ENCODE measurements at places on chromosomes 2 and 18.

- no peak for DNase-seq
These were observed 98.7 kb downstream of the CLIP4 start for GRCh38 chr2:29213888-29214291.

- DNase-seq: no peak
These were observed 882.9 kb upstream of the ZEB2 start for GRCh38 chr2:145402706-145403277.

GRCh38 chr2:97858442-97858841 lies 137.3 kb downstream of the TMEM131 start:
- peak; percentile 24 for DNase-seq

DNA sequence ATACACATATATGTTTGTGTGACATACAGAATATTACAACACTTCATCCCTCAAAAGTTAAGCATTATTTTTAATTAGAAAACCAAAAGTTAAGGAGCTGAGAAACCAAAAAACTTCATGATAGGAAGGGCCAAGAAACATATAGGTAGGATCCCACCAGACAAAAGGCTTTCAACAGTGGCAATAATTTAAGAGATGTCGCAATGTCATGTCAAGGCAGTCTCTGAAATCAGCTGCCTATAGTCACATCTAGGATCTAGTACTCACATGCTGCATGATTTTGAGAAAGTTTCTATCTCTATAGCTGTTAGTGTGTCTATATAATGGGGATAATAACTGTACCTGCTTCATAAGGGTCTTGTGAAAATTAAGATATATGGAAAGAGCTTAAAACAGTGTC lies 72.7 kb downstream of the SPIRE1 start:
- DNase-seq: no peak

- DNase-seq: no peak
These were observed 66.3 kb downstream of the MYCN start for GRCh38 chr2:16006537-16007166.

- no peak for DNase-seq
These were observed 84.8 kb upstream of the POMC start for GRCh38 chr2:25253153-25253626.

- DNase-seq: no peak
These were observed 154.4 kb upstream of the SERTAD2 start for GRCh38 chr2:64808092-64808491.

- no peak for DNase-seq
These were observed 510.9 kb downstream of the PARD3B start for GRCh38 chr2:205056151-205056561.

GRCh38 chr2:121489284-121489683 lies 41.4 kb upstream of the RNU4ATAC start:
- no peak for DNase-seq

DNA sequence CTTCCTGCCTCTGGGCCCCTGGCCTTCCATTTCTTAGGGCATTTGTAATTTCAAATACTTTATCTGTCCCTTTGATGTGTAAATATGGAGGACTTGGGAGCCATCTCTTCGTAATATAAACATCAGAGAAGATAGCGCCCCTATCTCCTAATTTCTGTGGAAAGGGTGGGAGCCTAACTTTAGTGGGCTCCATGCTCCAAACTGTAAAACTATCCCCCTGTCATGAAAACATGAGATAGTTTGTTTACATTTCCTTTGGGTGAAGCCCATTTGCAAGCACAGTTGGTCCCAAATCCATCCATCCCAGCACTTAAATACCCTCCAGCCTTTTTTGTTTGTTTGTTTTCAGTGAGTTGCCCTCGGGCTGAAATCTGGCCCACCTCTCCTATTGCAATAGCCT lies 782.6 kb upstream of the FSHR start:
- DNase-seq: peak; percentile 70

GRCh38 chr18:10518595-10519255 lies 7.1 kb upstream of the NAPG start:
- no peak for DNase-seq

GRCh38 chr2:107585851-107586250 lies 240.8 kb upstream of the RGPD4 start:
- no peak for DNase-seq

DNA sequence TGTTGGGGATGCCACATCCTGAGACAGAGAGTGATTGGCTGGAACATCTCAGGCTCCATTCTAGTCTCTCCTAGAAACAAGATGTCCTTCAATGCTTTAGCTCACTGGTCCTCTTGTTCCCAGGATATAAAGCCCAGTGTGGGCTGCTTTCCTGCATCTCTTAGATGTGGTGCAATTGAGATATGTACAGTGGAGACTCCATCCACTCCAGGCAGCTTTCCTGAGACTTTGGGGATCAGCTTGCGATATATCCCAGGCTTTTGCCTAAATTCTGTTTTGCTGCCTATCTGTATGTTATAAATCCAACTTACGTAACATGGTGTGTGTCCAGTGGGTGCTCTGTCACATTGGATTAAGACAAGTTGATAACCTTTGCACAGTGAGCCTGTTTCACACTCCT lies 264.9 kb downstream of the SUCLG1 start:
- no peak for DNase-seq

DNA sequence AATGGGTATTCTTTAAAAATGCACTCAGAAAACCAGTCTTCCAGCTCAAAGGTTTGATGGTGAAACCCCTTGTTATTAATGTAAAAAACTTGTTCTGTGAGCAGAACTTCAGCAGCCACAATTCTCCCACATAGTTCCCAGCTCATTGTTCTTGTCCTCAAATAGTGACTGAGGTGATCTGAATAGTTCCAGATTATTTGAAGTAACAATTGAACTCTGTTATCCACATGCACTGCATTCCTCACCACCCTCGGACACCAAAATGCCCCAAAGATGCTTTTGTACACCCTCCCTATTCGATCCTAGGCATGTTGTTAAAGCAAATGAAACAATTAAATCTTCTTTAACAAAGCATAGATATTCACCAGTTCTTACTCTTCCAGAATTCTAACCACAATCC lies 2186.8 kb upstream of the CELF4 start:
- no peak for DNase-seq

DNA sequence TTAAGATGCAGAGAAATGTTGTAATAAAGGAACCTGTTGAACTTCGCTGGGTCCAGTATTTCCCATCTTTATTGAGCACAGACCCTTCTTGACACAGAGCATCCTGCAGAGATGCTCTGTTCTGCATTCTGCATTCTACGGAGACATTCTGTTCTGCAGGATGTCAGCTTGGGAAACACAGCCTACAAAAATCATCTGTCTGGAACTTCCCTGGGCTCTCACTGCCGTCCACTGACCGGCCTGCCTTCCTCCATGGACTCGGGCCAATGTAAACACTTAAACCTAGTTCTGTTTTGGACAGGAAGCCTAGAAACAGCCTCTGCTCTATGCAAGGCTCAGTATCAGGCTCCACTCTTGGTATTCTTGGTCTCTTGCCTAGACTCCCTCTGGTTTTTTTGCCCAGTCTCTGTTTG lies 90.0 kb upstream of the PPP1CB start:
- no peak for DNase-seq

GRCh38 chr18:379681-380330 lies 112.0 kb upstream of the THOC1 start:
- DNase-seq: no peak

DNA sequence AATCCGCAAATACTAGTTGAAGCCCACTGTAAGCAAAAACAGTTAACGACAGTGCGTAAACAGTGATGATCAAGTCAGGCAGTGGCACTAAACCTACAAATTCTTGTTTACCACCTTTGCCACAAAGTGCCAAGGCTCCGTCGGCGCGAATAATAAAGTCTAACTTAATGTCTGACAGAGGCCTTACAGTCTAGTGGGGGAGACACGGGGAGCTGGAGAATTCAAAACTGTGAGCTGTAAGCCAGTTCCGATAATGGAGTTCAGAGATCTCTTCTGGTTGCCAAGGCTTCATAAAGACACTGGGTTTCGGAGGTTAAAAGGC lies 284 bp upstream of the EXOC6B start:
- no peak for DNase-seq

DNA sequence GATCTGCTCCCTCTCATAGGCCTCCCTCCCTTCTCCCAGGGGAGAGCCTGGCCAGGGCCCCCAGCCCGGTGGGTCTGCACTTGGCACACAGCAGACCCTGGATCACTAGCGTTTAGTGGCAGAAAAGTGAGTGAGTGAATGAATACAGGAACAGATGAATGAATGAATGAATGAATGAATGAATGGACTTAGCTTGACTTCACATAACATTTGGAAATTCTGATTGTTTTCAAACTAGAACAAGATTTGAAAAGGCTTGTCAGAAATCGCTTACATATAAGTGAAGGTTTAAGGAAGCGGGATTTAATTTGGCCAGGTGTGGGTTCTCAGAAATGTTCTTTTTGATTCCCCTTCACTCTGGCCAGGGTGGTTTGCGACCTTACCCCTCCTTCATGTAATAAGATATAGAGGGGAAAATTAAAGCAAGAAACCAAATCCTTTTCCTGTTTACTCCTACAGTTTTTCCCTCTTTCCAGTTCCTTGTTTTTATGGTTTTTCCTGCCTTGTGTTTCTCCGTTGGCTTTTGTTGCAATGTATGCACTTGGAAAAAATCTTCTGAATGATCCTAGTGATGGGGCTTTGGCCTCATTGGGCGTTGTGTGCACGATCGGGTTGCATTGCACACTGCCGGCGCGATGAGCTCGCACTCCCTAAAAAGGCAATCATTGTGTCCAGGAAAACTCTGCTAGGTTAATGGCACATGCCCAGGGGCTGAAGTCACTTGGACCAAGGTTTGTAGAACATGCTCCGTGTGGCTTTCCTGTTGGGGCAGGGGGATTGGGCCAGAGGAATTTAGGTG lies 16.4 kb downstream of the LRRFIP1 start:
- no peak for DNase-seq

- no peak for DNase-seq
These were observed 65.6 kb downstream of the WDR7 start for GRCh38 chr18:56716692-56717146.

GRCh38 chr2:43300781-43301583 lies 74.6 kb upstream of the ZFP36L2 start:
- no peak for DNase-seq

DNA sequence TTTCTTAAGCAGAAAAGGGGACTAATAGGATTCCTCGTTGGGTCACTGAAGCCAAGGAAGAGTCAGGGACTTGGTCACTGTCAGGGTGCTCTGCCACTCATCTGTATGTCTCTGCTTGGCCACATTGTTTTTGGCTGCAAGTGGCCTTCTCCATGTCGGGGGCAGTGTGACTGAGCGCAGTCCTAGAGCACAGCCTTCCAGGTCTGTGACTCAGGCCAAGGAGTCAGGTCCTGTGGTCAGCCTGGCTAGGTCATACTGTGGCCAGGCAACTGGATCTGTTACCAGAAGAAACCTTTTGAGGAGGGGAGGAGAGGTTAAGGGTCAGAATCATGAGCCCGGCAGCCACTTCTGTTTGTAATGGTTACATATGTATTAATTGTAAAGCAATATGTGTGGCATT lies 61.3 kb downstream of the GALNT1 start:
- DNase-seq: no peak

GRCh38 chr2:85409845-85410583 lies at the start of gene CAPG:
Gene CAPG (minus strand): TSS chr2:85410366. CDS start chr2:85402145, 8,221 bp downstream.
- no peak for DNase-seq

- DNase-seq: no peak
These were observed 133.6 kb downstream of the NFATC1 start for GRCh38 chr18:79529296-79529695.

- no peak for DNase-seq
These were observed 101.5 kb downstream of the VAPA start for GRCh38 chr18:10015288-10015701.

DNA sequence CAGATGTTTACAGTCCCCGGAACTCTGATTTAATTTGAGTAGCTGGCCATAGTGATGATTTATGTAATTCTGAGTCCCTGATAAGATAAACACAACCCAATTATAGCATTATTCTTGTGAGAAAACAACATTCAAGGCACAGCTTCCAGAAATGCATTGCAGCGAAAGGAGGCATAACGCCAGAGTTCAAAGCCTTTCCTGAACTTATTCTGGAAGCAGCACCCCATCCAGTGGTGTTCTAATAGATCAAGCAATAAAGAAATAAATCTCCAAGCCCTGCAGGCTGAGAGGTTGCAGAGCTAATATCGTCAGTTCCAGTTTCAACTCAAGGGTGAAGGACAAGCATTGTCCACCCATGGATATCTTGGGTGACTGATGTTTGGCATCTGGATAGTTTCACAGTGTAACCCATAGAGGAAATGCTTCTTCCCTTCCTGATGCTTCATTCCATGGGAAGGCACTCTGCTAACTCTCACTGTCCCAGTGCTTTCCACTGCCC lies 18.8 kb downstream of the CDH2 start:
- no peak for DNase-seq

- DNase-seq: no peak
These were observed 42.7 kb upstream of the MSH2 start for GRCh38 chr2:47360283-47360682.

- DNase-seq: peak; percentile 80
These were observed 93.3 kb downstream of the CTAGE1 start for GRCh38 chr18:22324191-22325131.

DNA sequence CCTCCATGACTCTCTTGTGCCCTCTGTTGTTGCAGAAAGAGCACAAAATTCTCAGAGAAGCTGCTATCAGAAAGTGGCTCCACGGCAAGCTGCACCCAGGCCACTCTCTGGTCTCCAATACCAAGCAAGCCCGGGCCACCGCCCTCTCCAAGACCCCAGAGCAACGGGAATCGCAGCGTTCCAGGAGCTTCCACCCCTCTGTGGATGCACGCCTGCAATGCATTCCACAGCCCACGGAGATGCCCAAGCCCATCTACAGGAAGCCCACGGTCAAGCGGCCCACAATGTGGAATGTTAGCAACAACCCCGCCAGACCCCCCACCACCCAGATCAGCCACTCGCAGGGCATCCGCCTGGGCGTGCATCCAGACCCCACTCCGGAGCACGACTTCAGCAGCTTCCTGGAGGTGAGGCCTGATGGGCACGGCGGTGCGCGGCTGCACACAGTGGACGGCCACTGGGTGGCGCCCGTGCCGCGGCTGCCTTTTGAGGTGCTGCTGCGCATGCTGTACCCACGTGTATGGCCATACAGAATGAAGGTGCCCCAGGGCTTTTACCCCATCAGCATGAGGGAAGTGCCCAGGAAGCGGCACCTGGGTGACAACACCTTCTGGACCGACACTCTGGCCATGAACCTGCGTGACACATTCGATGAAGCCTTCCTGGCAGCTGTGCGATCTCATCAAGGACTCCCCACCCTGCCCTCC lies 6.3 kb downstream of the ANKRD53 start:
- DNase-seq: peak; percentile 82

DNA sequence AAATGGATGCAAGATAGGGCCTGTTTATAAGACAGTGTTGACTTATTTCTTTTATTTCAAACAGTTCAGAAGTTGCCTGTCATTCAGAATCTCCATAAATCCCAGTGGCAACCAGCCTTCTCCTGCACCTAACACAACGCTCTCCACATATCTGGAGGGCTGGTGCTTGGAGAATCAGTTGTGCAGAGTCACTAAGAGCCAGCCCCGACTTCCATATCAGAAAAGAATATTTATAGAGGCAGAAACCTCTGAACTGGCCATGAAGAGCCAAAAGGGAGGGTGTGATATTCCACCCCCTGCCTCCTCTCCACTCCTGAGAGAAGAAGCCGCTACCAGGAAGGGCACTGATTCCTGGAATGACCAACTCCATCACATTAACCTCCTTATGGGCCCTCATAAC lies 34.0 kb upstream of the B4GALT6 start:
- DNase-seq: no peak
